Adrenal gland (tissue), 19 donors: ENCODE measurements at places on chromosomes 7 and 10.

DNA sequence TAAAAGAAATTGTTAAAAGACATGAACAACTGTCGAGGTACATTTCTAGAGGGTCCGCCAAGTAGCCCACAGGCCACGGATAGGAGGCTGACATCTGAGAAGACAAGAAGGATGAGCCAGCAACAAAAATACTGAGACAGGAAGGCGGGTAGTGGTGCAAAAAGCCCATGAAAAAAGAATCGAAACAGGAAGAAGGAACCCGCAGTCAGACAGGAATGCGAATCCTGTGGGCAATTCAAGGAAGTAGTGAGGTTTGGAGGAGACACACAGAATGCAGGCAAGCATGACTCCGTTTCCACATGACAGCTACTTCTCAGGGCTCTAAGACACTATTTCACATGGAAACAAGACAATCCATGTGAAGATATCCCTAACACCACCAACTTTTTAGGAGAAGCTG is 125.2 kb downstream of the DOCK4 start:
- no peaks in the 10 kb centered on the region for H3K27me3 ChIP-seq
- H3K27ac ChIP-seq, result peak overlapping the region; percentile 22
- H3K4me1 ChIP-seq, result peaks cover 34% of the 10 kb centered on the region
- no peaks in the 10 kb centered on the region for H3K36me3 ChIP-seq
- no peak overlapping the region for H3K4me3 ChIP-seq

DNA sequence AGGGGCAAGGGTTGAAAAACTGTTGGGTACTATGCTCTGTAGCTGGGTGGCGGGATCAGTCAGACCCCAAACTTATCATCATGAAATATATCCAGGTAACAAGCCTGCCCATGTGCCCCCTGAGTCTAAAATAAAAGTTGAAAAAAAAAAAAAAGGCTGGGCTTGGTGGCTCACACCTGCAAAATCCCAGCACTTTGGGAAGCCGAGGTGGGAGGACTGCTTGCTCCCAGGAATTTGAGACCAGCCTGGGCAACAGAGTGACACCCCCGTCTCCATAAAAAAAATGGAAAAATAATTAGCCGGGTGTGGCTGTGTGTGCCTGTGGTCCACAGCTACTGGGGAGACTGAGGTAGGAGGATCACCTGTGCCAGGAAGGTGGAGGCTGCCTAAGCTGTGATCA is 83.5 kb downstream of the VIPR2 start:
- no peaks in the 10 kb centered on the region for H3K27me3 ChIP-seq
- no peak for DNase-seq
- no peaks in the 10 kb centered on the region for H3K36me3 ChIP-seq
- H3K4me1 ChIP-seq, result no peaks in the 10 kb centered on the region
- no peak overlapping the region for H3K4me3 ChIP-seq

- H3K4me3 ChIP-seq, result no peak overlapping the region
- H3K27me3 ChIP-seq, result no peaks in the 10 kb centered on the region
- H3K27ac ChIP-seq, result no peak overlapping the region
- no peaks in the 10 kb centered on the region for H3K4me1 ChIP-seq
- H3K36me3 ChIP-seq, result no peaks in the 10 kb centered on the region
Measured at GRCh38 chr10:82468453-82468852, 593.5 kb downstream of the NRG3 start.

- H3K4me1 ChIP-seq, result no peaks in the 10 kb centered on the region
- H3K4me3 ChIP-seq, result no peak overlapping the region
- H3K27me3 ChIP-seq, result no peaks in the 10 kb centered on the region
- no peak overlapping the region for H3K27ac ChIP-seq
- no peaks in the 10 kb centered on the region for H3K36me3 ChIP-seq
- no peak for DNase-seq
Measured at GRCh38 chr10:131214521-131215244, 96.8 kb downstream of the TCERG1L start.

DNA sequence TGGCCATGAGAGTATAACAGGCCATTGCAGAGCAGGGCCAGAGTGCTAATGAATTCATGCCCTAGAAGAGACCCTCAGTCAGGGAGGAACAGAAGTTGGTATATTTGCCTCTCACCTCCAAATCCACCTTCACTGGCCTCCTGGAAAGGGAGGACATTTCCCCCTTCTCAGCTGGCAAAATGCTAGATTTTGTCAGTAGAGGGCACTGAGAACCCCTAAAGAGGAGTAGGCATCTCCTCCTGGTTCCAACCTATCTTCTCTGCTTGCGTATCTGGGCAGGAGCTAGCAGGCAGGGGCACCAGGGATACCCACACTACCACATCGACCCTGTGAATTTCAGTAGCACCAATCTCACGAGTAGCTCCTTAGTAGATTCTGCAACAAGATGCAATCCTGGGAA is 79.8 kb upstream of the GHITM start:
- no peaks in the 10 kb centered on the region for H3K4me1 ChIP-seq
- DNase-seq, result no peak
- no peaks in the 10 kb centered on the region for H3K27me3 ChIP-seq

GRCh38 chr10:88707429-88708155 is 1.5 kb downstream of the LIPK start:
- no peaks in the 10 kb centered on the region for H3K36me3 ChIP-seq
- no peaks in the 10 kb centered on the region for H3K27me3 ChIP-seq
- H3K4me1 ChIP-seq, result no peaks in the 10 kb centered on the region
- H3K27ac ChIP-seq, result no peak overlapping the region
- no peak for DNase-seq

GRCh38 chr10:18333621-18334020 is 193.4 kb downstream of the CACNB2 start:
- no peaks in the 10 kb centered on the region for H3K27me3 ChIP-seq
- H3K27ac ChIP-seq, result no peak overlapping the region
- no peaks in the 10 kb centered on the region for H3K36me3 ChIP-seq
- no peak for DNase-seq
- no peaks in the 10 kb centered on the region for H3K4me1 ChIP-seq

- H3K27me3 ChIP-seq, result no peaks in the 10 kb centered on the region
- no peak overlapping the region for H3K4me3 ChIP-seq
- no peak overlapping the region for H3K27ac ChIP-seq
- DNase-seq, result no peak
- H3K4me1 ChIP-seq, result no peaks in the 10 kb centered on the region
Measured at GRCh38 chr7:57424515-57425238, 25.3 kb upstream of the ZNF716 start.

DNA sequence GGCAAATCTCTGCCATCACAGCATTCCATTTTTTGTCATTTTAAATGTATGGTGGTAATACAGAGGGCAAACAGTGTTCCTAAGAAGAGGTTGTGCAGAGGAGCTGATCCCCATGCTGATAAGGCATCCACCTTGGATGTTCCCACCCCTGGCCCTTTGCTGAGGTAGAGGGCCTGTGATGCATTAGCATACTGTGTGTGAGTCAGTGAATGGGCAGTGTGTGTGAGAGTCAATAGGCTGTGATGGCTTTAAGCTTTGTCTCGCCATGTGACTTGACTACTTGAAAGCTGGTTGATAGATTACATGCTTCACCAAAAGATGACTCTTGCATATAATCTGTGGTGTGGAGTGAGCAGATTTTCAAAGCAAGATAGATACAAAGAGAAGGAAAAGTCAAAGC is 81.3 kb downstream of the INSYN2A start:
- H3K27me3 ChIP-seq, result no peaks in the 10 kb centered on the region
- H3K4me3 ChIP-seq, result no peak overlapping the region
- H3K4me1 ChIP-seq, result no peaks in the 10 kb centered on the region
- no peak overlapping the region for H3K27ac ChIP-seq

GRCh38 chr10:129386415-129387257 is 80.4 kb upstream of the MGMT start:
- no peak overlapping the region for H3K27ac ChIP-seq
- peaks cover 3% of the 10 kb centered on the region for H3K27me3 ChIP-seq
- H3K4me1 ChIP-seq, result no peaks in the 10 kb centered on the region

- no peaks in the 10 kb centered on the region for H3K27me3 ChIP-seq
- H3K27ac ChIP-seq, result peak within 1 kb of the TSS; percentile 11
Measured at GRCh38 chr7:21542891-21543527, at the start of gene DNAH11. Gene DNAH11 (plus strand): TSS chr7:21543039. CDS start chr7:21543246, 207 bp downstream.

- no peaks in the 10 kb centered on the region for H3K4me1 ChIP-seq
- no peak overlapping the region for H3K27ac ChIP-seq
- peaks cover 12% of the 10 kb centered on the region for H3K27me3 ChIP-seq
- H3K4me3 ChIP-seq, result no peak overlapping the region
Measured at GRCh38 chr7:148398844-148399365, 191.7 kb upstream of the C7orf33 start.

DNA sequence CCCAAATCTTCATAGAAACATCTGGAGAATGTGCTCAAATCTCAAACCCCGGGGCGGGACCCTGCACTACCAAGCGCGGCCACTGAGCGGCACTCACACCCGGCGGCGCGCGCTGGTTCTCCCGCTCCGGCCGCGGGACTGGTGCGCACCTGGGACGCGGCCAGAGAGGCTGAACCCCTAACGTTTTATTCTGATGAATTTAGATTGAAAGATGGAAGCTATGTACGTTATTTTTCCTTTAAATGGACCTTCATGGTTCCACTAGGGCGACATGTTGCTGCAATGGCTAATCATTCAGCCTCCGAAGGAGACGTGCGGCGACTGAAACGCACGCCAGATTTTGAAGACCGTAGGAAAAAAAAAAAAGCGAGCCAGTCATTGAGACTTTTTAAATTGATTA is 107.0 kb upstream of the INSIG1 start:
- DNase-seq, result no peak
- H3K27ac ChIP-seq, result no peak overlapping the region
- H3K4me3 ChIP-seq, result no peak overlapping the region
- no peaks in the 10 kb centered on the region for H3K36me3 ChIP-seq
- peaks cover 4% of the 10 kb centered on the region for H3K27me3 ChIP-seq

DNA sequence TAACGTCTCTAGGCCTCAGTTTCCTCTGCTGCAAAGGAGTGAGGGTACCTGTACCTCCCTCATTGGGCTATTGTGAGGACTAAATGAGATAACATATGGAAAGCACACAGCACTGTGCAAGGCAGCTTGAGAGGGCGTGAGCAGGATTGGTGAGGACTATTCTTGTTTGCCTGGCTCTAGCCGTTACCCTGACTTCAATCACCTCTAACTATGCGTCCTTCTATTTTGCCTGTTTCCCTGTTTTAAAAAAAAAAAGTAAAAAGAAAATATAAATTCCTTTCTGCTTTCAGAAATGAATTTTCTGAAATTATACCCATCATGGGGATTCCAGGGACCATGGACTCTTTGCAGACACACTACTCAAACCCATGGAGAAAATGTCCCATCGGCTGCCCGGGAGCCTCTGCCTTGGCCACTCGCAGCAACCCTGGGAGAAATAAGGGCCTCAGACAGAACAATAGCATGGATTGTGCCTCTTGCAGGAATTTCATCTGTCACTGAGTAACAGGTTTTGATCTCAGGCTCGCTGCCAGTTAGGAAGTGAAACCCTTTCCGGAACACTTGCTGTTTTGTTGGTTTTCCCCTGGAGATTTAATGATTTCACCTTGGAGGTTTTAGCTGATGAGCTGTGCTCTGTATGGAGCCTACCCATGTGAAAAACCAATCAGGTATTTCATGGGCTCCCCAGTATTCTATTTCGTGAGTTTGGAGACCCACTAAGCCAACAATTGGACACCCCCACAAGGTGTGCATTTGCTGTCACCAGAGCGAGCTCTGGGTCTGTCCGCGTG is 55.6 kb downstream of the STEAP1B start:
- no peak for DNase-seq
- no peaks in the 10 kb centered on the region for H3K4me1 ChIP-seq
- H3K27ac ChIP-seq, result no peak overlapping the region
- H3K36me3 ChIP-seq, result no peaks in the 10 kb centered on the region

DNA sequence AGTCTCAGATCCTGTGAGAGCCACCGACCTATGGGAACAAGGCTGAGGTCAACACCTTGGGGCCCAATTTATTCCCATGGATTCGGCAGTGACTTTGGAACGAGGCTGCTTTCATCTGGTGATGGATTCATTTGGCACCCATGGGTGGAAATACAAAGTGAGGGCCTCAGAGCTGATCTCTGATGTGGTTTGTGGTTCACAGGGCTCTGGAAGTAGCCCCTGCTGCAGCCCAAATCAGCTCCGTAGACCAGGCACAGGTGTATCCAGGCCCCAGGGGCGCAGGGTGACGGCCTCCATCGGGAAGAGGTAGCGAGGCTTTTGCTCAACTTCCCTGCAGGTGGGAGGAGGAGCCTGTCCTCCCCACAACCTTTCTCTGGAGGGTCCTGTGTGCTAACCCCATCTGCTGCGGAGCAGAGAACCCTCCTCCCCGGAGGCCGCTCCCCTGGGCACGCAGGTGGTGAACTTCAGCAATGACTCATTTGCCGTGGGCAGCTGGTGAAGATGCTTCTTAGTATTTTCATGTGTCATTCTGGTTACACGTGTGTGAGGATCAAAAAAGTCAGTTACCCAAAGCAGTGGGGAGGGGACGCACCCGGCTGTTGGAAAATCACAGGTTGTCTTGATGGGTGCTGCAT is 7.5 kb upstream of the JAKMIP3 start:
- no peaks in the 10 kb centered on the region for H3K4me1 ChIP-seq
- H3K27me3 ChIP-seq, result no peaks in the 10 kb centered on the region
- H3K4me3 ChIP-seq, result no peak overlapping the region
- no peaks in the 10 kb centered on the region for H3K36me3 ChIP-seq

DNA sequence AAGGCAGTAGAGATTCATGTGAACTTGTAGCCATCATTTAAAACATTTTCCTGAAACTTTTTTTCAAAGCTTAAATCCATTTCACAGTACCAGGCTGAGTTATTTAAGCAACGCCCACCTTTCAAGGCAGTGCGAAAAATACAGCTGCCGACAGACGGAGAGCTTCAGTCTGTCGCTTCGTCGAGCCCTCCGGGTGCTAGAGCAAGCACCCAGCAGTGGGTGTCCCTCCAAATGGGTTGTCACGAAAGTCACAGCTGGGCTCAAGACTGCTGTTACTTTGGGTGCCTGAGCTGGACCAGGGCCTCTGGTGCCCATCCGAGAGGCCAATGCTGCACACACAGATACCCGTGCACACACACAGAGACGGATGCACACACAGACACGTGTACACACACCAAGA is 135.6 kb downstream of the TCERG1L start:
- H3K27ac ChIP-seq, result no peak overlapping the region
- H3K4me1 ChIP-seq, result no peaks in the 10 kb centered on the region
- H3K4me3 ChIP-seq, result no peak overlapping the region
- H3K27me3 ChIP-seq, result no peaks in the 10 kb centered on the region
- no peaks in the 10 kb centered on the region for H3K36me3 ChIP-seq

- H3K27me3 ChIP-seq, result no peaks in the 10 kb centered on the region
- H3K36me3 ChIP-seq, result no peaks in the 10 kb centered on the region
- no peak overlapping the region for H3K4me3 ChIP-seq
- no peak for DNase-seq
- no peak overlapping the region for H3K27ac ChIP-seq
Measured at GRCh38 chr7:82803411-82803810, 359.3 kb downstream of the PCLO start.

DNA sequence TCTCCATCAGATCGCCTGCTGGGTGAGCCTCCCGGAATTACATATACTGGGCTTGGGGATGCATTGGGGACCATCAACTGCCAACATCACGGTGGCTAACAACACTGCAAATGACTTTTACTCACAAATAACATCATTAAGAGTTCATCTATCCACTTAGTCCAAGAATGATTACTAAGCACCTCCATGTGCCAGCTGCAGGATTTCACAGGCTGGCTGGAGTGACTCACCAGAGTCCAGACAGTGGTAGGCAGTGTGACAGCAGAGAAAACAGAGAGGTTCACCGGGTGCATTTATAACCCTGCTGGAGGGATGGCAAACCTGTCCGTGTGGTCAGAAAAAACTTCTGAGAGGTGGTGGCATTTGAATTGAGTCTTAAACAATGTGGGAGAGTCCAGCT is 3.2 kb upstream of the IGFBP3 start:
- no peak overlapping the region for H3K27ac ChIP-seq
- no peaks in the 10 kb centered on the region for H3K4me1 ChIP-seq
- peaks cover 35% of the 10 kb centered on the region for H3K27me3 ChIP-seq
- no peak for DNase-seq

- no peak overlapping the region for H3K27ac ChIP-seq
- no peak overlapping the region for H3K4me3 ChIP-seq
- DNase-seq, result peak; percentile 16
- peaks cover 7% of the 10 kb centered on the region for H3K4me1 ChIP-seq
Measured at GRCh38 chr10:62560201-62560819, 186.1 kb downstream of the ZNF365 start.
